ENCODE measurements at places on chromosomes 5 and 9.

- DNase-seq, result no peak
Observed at GRCh38 chr9:83526901-83527300, 11.3 kb downstream of the FRMD3 start.

- DNase-seq, result no peak
Observed at GRCh38 chr5:144093868-144094267, 76.6 kb downstream of the YIPF5 start.

GRCh38 chr5:56247592-56247991, 14.5 kb upstream of the ANKRD55 start:
- DNase-seq, result no peak

DNA sequence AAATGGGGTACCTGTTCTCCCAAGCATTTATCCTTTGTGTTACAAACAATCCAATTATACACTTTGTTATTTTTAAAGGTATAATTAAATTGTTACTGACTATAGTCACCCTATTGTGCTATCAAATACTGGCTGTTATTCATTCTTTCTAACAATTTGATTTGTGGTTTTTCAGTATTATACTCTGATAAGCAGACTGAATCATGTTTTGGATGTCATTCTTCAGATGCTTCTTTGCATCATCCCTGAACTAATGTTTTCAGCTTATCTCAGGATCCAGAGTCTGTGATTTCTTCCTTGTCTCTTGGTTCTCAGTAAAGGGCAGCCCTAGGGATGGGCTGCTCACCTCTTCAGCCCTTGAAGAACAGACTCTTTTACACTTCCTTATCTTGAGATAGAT, 177.8 kb upstream of the SGCD start:
- no peak for DNase-seq

DNA sequence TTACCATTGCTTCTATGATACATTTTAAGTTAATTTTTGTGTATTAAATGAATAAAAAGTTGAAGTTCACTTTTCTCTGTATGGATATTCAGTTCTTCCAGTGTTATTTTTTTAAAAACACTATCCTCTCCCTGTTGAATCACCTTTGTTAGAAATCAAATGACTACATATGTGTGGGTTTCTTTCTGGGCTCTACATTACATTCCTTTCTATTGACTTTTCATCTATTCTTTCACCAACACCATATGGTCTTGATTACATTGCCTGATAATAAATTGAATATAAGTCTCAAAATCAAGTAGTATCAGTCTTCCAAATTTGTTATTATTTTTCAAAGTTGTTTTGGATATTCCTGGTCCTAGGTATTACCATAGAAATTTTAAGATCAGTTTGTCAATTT, 7.3 kb upstream of the RASEF start:
- DNase-seq, result no peak

DNA sequence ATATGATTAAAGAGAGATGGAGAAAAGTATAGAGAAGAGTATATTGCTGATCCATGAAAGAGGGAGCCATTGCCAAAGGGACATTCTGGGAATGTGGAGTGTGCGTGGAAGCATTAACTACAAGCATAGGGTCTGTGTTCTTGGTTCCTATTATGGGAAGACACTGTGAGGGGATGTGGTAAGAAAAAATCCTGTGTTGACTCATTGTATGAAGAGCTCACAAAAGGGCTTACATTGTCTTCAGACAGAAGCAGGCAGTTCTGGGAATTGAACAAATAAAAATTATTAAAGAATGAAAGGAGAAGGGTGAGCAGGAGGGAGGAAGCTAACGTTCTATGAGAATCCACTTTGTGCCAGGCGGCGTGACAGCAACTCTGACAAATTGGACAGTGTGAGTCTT, 250.4 kb upstream of the CHD1 start:
- no peak for DNase-seq

DNA sequence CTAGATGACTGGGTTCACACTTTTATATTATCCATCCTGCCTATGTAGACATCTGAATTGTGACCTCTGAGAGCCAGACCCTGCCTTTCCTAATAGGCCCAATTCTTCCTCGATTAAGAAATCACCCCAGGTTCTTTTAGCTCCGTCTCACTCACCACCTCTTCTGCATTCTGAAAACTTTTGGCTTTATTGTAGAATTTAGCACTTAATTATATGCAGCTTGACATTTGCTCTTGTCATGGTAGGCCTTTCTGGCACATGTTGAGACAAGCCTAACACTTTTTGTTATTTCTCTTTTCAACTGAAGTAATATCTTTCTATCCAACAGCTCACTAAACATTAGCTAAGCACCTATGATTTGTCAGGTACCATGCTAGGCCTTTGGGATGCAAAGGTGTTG, 163.3 kb downstream of the INSYN2B start:
- DNase-seq, result no peak

GRCh38 chr9:131848570-131849160, 108.8 kb upstream of the RAPGEF1 start:
- DNase-seq, result no peak

DNA sequence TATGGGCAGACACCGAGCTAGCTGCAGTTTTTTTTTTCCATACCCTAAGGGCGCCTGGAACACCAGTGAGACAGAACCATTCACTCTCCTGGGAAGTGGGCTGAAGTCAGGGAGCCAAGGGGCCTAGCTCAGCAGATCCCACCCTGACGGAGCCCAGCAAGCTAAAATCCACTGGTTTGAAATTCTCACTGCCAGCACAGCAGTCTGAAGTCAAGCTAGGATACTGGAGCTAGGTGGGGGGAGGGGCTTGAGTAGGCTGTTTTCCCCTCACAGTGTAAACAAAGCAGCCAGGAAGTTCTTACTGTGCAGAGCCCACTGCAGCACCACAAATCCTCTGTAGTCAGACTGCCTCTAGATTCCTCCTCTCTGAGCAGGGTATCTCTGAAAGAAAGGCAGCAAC, 151.7 kb upstream of the HCN1 start:
- DNase-seq, result no peak

- no peak for DNase-seq
Observed at GRCh38 chr5:113384782-113385285, 50.0 kb downstream of the TSSK1B start.

- no peak for DNase-seq
Observed at GRCh38 chr5:179288101-179288808, 57.0 kb downstream of the ADAMTS2 start.

- DNase-seq, result no peak
Observed at GRCh38 chr9:18739127-18739526, 265.2 kb downstream of the ADAMTSL1 start.

DNA sequence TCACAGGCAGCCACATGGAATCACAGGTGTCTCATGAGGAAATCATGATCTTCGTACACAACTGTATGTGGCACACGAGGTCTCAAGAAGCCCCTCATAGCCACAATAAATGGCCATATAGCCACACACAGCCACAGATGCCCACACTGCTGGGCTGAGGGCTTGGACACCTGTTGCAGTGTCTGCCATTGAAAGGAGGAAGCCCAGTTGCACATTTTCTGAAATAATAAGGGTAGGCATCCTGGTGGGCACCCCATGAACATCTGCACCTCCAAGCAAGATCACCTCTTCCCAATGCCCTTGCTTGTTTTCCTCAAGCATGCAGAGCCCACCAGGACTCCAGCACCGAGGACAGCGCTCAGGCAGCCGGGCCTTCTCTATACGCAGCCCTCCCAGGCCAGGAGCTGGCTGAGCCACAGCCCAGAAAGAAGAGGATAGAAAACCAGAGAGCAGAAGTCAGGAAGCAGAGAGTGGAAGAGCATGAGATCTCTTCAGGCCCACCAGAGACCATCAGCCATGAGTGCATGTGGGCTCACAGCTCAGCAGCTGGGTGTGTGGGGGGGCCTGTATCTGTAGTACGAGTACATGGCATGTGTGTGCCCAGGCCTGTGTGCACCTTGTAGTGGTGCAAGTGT, 1.0 kb upstream of the ACSL6 start:
- DNase-seq, result no peak

- no peak for DNase-seq
Observed at GRCh38 chr5:136598802-136599404, 233.6 kb upstream of the TRPC7 start.

DNA sequence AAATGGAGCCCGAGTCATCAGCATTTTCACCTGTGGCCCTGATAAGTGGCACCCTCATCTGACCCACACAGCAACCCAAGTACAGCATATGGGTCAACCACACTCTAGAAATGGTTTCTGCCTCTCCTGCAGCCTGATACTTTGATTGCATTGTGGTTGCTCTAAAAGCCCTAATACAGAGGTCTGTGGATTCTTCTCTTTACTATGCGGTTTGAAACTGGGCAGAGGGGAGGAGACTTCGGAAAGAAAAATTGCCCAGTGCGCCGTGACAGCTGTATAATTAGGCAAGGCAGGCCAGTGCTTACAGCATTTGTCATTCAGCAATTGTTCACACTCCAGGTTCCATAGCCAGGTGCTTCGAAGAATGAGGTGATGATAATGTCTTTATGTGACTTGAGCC, 361.0 kb downstream of the NFIB start:
- DNase-seq, result no peak

DNA sequence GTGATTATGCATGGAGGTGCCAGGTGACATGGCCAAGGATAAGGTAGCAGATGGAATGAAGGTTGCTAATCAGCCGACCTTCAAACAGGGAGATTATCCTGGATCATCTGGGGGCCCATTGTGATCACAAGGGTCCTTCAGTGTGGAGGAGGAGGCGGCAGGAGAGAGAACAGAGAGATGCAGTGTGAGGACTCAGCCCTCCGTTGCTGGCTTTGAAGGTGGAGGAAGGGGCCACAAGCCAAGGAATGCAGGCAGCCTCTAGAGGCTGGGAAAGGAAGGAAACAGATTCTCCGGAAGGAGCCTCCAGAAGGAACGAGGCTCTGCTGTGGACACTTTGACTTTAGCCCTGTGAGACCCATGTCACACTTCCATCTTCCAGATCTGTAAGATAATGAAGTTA, 27.4 kb upstream of the EEIG1 start:
- no peak for DNase-seq

DNA sequence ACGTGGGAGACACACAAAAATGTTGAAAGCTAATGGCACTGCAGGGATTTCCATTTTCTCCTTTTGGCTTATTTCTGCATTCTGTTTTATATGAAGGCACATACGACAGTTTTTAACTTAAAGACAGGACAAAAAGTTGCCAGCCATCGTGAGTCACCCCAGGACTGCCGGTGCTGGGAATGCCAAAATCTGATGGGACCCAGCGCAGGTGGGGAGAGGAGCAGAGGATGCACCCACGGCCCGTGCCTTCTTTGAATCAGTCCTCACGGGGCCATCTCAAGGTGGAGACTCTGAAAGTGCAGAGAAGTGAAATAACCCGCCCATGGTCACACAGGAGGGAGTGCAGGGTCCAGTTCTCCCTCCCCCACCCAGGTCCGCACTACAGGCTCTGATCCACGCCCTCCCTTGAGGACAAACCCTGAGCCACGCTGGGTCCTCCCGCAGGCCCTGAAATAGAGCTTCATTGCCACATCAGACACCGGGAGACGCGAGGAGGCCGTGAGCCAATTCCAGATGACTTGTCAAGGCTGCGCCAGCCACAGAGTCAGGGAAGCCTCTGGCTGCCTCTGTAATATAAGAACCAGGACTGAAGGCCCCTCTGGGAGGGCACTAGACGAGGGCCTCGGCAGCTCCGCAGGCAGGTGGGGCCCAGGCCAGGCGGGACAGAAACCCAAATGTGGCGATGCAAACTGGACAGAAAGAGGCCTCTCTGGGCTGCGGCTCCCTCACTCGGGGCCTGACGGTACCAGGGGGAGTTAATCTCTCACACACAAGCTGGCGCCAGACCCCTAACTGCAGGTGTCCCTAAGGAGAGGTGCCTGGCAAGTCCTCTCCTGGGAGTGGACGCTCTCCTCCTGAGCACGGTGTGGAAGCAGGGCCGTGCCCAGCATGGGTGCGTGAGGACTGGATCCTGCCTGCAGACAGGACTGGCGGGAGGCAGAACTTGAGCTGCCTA, 22.9 kb downstream of the ADAMTS2 start:
- DNase-seq, result no peak

- no peak for DNase-seq
Observed at GRCh38 chr5:58300346-58300895, 159.5 kb downstream of the PLK2 start.

DNA sequence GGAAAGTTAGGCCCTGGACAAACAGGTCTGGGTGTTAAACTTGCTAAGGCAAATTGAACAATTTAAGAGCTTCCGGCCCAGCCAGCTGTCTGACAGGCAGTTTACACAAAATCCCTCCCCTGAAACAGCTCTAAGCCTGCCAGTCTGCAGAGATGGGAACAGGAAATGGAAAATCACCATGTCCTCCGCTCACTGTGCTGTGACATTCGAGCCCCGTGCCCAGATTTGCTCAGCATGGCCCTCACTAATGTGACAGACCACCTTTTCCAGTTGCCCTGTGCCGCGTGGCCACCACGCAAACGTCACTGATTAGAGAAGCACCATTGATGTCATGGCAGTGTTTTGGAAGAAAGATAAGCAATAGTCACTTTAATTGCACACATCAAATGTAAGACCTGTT, 41.0 kb downstream of the CCNJL start:
- no peak for DNase-seq

DNA sequence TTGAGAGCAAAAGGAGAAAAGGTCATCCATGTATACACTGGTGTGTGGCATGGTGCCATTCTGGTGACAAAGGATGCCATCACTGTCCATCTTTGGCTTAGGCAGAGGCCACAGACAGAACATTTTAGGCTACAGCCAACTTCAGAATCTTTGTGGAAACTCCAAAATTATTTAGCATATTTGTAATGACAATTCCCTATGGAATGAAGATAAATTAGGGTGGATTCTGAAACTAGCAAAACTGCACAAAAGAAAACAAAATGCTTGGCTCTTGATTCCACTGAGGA, 92.5 kb downstream of the FBXW11 start:
- no peak for DNase-seq

GRCh38 chr5:136811551-136811950, 446.2 kb upstream of the TRPC7 start:
- DNase-seq, result no peak

GRCh38 chr5:167261309-167262100, 1029.9 kb upstream of the WWC1 start:
- no peak for DNase-seq

- no peak for DNase-seq
Observed at GRCh38 chr9:21311889-21312288, 6.8 kb upstream of the IFNA5 start.

GRCh38 chr5:118379470-118379869, 608.9 kb downstream of the DTWD2 start:
- DNase-seq, result no peak

GRCh38 chr5:151483176-151483575, 35.8 kb downstream of the SLC36A1 start:
- DNase-seq, result no peak

DNA sequence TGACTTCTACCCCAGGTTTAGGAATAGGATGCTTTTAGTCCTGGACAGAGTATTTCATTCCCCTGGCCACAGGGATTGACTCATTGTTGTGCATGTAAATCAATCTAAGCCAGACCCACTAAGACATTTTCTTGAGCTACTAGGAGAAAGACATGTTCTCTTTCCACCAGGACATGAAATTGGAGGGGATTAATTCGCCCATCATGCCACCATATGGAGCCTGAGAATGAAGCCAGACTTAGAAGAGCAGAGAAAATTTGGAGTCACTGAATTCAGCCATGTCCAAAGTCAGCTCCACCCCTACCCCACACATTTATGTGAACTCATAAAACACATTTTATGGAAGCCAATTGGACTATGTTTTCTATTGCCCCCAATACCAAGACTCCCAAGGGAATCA, 322.5 kb downstream of the NFIB start:
- DNase-seq, result no peak

Measured in esophagus muscularis mucosa (tissue), 4 donors.